T-helper 1 cell (primary cell): ENCODE measurements at places on chromosomes 7 and 10.

DNA sequence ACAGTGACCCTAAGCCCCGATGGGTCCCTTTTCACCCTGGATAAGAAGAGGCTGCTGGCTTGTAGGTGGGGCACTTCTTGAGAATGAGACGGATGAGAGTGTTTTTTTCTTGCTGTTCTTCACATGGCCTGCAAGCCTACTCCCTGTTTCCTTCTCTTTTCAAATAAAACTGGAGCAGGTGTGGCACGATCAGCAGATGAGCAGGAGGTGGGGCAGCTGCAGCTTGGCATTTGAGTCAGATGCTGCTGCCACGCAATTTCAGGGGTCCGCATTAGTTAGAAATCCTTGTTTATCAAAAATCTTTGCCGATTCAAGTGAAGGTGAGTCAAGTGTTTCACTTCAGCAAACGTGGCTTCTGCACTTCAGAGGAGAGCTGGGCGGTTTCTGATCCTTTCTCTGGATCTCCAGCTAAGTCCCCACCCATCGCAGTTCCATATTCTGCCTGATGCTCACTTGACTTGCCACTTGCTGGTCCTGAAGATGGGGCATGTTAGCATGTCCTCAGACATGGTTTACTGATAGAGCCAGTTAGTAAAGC lies 20.8 kb downstream of the WDFY4 start:
- DNase-seq, result no peak

- DNase-seq, result no peak
Observed at GRCh38 chr7:157428554-157428945, 91.7 kb downstream of the DNAJB6 start.

DNA sequence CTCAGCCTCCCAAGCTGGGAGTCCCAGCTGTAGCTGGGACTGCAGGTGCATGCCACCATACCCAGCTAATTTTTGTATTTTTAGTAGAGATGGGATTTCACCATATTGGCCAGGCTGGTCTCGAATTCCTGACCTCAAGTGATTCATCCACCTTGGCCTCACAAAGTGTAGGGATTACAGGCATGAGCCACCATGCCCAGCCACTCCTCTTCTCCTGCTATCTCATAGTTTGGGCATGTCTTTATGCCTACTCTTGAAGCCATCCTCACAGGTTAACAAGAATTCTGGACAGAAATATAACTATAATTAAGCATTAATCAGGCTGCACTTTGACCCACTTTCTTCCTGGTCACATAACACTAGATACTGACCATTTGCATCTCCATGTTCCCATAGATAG lies 28.6 kb upstream of the C10orf67 start:
- no peak for DNase-seq

DNA sequence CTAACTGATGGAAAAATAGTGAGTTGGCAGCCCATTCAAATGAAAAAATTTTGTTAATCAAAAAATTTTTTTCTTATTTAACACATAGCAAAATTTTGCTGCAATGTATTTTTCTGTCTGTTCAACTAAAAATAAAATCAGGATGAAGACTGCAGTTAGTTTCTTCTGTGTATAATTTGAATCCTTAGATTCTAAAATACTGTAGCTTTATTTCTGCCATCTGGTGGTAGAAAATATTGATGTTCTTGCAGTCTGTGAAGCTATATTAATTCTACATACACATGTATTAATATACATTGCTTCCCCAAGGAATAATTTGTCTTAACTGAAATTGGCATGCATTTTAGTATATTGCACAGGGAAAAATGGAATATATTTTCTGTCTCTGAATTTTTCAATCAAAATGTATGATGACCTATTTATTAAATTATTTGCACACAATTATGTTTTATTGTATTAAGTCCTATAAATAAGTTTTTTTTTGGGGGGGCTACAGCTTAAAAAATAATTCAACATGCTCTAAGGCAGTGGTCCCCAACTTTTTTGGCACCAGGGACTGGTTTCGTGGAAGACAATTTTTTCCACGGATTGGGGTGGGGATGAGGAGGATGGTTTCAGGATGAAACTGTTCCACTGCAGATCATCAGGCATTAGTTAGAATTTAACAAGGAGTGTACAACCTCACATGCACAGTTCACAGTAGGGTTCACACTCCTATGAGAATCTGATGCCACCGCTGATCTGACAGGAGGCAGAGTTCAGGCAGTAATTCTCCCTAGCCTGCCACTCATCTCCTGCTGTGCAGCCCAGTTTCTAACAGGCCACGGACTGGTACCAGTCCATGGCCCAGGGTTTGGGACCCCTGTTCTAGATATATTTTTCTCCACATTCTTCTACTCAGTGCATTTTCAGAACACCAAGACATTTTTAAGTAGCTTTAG lies 119.4 kb downstream of the GNAT3 start:
- DNase-seq, result no peak

DNA sequence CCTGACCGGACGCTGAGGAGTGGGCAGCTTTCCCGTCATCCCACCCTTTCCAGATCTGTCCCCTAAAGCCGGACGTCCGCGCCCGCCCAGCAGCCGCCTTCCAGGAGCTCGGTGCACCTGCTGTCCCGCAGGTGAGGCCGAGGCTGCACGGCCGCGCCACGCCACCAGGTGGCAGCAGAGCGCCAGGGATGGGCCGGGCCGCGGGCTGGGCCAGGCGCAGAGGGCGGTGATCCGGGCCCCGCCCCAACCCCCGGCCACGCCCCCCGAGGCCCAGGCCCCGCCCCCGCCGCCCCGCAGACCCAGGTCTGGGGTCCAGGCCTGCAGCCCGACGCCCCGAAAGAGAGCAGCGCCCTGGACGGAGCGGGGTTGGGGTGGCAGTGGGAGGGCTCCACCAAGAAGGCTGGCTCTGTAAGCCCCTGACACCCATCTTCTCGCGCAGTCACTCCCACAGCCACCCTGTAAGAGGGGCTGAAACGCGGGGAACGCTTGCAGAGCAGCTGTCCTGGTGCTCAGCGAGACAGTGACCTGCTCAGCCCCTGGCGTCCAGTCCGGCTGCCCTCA lies 32.2 kb downstream of the FOXL3 start:
- peak; percentile 78 for DNase-seq

DNA sequence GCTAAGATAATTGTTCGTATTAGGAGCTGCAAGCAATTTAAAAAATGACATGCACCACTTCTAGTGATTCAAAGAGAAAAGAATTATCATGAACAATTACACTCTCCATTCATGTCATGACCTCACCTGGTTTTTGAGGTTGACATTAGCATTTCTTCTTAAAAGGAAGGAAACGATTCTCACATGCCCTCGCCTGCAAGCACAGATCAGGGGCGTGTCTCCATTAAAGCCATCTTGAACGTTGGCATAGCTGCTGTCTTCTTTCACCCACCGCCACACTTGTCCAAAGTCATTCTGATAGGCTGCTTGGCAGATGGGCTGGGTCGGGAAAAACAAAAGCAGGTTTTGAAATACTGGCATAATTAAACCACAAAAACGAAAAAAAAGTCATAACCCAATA lies 19.9 kb downstream of the ANKRD22 start:
- peak; percentile 18 for DNase-seq

DNA sequence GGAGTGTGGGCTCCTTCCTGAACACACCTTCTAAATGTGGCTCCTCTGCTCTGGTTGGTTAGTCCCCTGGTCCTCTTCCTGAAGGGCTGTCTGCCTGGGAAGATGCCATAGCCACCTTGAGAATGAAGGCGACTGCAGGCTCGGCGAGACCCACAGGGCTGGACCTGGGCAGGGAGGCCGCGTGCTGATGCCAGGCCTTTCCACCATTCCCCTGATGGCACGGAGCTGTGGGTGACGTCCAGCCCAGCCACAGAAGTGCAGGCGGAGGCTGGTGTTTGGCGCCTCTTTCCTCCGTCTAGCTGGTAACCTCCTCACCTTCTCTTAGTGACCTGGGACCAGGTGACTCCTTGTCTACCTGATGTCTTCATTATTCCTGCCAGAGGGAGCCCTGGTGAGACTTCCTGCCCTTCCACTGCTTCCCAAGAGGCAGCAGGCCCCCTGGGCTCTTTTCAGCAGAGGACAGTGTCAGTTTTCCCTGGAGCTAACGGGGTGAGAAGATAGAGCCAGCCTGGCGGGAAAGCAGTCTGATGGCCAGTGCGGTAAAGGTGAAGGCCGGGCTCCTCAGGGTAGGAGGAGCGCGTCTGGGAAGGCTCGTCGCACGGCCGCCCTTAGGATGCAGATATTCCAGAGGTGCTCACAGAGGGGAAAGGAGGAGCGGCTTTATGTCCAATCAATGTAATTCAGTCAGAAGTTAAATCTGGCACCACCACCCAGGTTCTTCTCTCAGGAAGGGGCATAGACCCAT lies 34.9 kb downstream of the GBX1 start:
- DNase-seq, result no peak

DNA sequence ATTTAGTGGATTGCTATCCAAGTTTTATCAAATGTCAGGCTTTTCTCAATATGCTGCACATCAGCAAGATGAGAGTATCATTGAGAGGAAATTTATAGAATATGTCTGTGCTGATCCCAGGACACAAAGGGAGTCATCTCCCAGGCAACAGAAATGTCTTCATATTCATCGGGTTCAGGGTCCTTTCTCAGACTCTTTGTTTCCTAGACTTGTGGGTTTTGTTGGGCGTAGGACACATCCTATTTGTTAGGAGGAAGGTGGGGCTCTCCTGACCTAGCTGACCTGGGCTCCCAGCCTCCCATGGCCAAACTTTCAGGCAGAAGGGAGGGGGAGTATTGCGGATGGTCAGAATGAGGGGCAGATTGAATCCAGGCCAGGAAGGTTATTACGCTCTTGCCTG lies 22.9 kb upstream of the NPS start:
- DNase-seq, result no peak

- no peak for DNase-seq
Observed at GRCh38 chr10:23951841-23952240, 257.1 kb upstream of the KIAA1217 start.

- no peak for DNase-seq
Observed at GRCh38 chr10:48518986-48519385, 85.9 kb downstream of the ARHGAP22 start.

DNA sequence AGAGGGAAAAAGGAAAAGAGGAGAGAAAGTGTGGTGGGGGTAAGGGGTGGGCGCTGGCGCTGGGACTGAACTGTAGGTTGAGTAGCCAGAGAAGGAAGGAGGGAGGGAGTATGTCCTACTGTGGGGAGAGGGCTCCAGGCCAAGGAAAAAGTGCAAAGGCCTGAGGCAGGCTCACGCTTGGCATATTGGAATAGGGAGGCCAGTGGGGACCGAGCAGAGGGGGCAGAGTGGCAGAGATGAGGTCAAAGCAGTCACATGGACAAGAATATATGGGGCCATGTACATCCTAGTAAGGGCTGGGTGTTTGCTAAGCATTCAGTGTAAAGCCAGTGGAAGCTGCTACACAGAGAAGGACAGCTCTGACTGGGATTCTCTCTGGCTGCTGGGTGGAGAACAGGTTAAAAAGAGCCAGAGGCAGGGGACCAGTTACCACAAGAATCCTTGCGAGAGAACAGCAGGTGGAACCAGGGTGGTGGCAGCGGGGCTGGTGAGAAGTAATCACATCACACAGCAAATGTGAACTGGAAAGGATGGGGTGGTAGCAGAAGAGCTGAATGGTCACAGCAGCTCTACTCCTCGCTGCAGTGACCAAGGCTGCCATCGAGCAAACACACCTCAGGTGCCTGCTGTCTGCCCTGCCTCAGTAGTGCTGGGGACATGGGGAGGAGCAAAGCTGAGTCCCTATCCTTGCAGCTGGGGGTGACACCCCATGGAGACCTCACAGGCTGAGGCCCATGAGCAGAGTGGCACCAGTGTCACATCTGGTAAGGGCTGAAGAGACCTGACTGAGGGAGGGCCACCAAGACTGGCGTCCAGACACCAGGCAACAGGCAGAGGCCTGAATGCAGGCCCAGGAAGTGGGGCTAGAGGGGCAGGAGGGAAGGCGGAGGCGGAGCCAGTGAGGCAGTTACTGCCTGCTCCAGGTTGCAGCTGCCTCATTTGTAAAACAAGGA lies 39.5 kb downstream of the FAM53B start:
- DNase-seq, result no peak

DNA sequence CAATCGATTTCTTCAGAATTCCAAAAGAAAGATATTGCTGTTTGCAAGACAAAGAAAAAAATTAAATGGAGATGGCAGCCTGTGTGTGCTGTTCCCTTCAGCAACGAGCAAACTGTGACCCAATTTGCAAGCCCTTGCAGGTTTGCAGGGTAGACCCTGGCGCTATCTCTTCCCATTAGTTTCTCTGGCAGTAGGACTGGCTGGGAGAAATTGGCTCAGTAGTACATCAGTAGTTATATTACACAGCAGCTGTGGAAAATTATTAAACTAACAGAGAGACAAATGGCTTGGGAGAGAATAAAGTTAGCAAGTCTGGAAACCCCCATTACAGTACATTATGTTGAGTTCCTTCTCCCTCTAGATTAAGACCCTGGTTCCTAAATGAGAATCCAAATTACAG lies 116.4 kb upstream of the ITGB1 start:
- no peak for DNase-seq

- DNase-seq, result no peak
Observed at GRCh38 chr10:89171996-89172395, 35.1 kb downstream of the CH25H start.

GRCh38 chr10:131911451-131911850 lies 10.6 kb downstream of the PPP2R2D start:
- no peak for DNase-seq

- DNase-seq, result no peak
Observed at GRCh38 chr7:16891338-16891737, 9.6 kb upstream of the AGR3 start.

- no peak for DNase-seq
Observed at GRCh38 chr7:143300959-143301935, 13.1 kb downstream of the CASP2 start.

- DNase-seq, result no peak
Observed at GRCh38 chr10:16910793-16911164, 93.6 kb upstream of the RSU1 start.

DNA sequence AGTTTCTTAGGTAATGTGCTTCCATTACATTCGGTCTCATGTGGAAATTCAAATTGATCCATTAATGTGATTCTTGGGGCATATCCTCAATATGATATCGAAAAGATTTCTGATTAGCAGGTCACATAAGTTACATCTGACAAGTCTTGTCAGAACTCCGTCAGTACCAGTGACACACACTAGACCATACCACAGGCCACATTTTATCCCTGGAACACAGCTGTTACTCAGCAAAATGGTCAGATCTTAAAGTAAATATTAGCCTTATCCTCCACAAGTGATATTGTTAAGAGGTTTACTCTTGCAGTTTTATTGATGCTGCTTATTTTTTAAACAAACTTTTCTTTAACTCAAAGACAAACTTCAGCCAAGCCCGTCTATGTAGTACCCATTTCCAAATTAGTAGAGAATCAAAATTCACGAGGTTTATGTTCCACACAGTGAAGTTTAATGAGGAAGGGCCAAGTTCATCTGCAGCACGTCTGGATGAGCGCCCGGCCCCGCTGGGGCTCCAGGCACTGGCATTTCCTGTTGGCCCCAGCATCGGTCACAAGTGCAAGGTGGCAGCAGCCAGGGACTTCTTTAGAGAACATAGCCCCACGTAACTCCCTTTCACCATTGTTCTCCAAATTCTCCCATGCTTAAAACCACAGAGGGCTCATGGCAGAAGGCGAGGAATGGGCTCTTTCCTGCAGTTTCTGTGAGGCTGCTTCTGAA lies 132.2 kb downstream of the VIPR2 start:
- no peak for DNase-seq

- no peak for DNase-seq
Observed at GRCh38 chr10:24153537-24153936, 55.4 kb upstream of the KIAA1217 start.

GRCh38 chr10:79223091-79224048 lies 123.9 kb upstream of the PPIF start:
- DNase-seq, result no peak

GRCh38 chr7:109092268-109092667 lies 522.6 kb downstream of the DNAJB9 start:
- no peak for DNase-seq

GRCh38 chr7:44159824-44160630 lies 18.9 kb upstream of the MYL7 start:
- no peak for DNase-seq
